Purkinje cell (primary cell): ENCODE measurements at places on chromosomes 12 and 14. TPM values are rescaled to one million over a fixed set of nuclear protein-coding genes. Genes with fewer than 3 reads are reported as not detected.

Gene IFNG-AS1
- not detected in 2 replicates for polyA plus RNA-seq

Gene COQ10A
- 6.7 and 8.2 TPM in 2 replicates for polyA plus RNA-seq

Gene WDHD1
- polyA plus RNA-seq: 3.3 and 3.8 TPM in 2 replicates

Gene TBC1D30
- 3.0 and 4.3 TPM in 2 replicates for polyA plus RNA-seq

Gene ANG
- 1.7 TPM in 1 of 2 replicates, not detected in the other for polyA plus RNA-seq

Gene GALNT6
- polyA plus RNA-seq: not detected in 2 replicates

Gene STON2
- 3.4 and 3.5 TPM in 2 replicates for polyA plus RNA-seq

Gene ZFYVE1
- 3.9 and 4.8 TPM in 2 replicates for polyA plus RNA-seq

Gene CD4
- polyA plus RNA-seq: 0.27 and 1.4 TPM in 2 replicates

Gene TAS2R7
- 0.30 TPM in 1 of 2 replicates, not detected in the other for polyA plus RNA-seq

Gene BDKRB2
- not detected in 2 replicates for polyA plus RNA-seq

Gene KRT5
- polyA plus RNA-seq: not detected in 2 replicates

Gene NTF3
- polyA plus RNA-seq: not detected in 2 replicates

Gene FAM181A
- not detected in 2 replicates for polyA plus RNA-seq

Gene RNASE4
- polyA plus RNA-seq: 2.5 TPM in 1 of 2 replicates, not detected in the other

Gene IQSEC3
- polyA plus RNA-seq: 27.4 and 30.1 TPM in 2 replicates

Gene SPTSSA
- 177 and 211 TPM in 2 replicates for polyA plus RNA-seq

Gene DDIT3
- polyA plus RNA-seq: 264 and 289 TPM in 2 replicates

Gene TSPAN11
- polyA plus RNA-seq: 0.60 and 1.5 TPM in 2 replicates

Gene TECPR2
- polyA plus RNA-seq: 0.67 and 4.4 TPM in 2 replicates

Gene EXD2
- 11.6 and 15.7 TPM in 2 replicates for polyA plus RNA-seq

Gene HOXC12
- not detected in 2 replicates for polyA plus RNA-seq

Gene PLBD1
- polyA plus RNA-seq: 0.98 TPM in 1 of 2 replicates, not detected in the other

Gene TMPRSS12
- 0.73 TPM in 1 of 2 replicates, not detected in the other for polyA plus RNA-seq

Gene SSPN
- 4.0 and 6.6 TPM in 2 replicates for polyA plus RNA-seq

Gene GDF11
- 15.2 and 20.9 TPM in 2 replicates for polyA plus RNA-seq

Gene PRR4
- polyA plus RNA-seq: 17.7 and 22.1 TPM in 2 replicates

Gene VPS29
- 561 and 578 TPM in 2 replicates for polyA plus RNA-seq

Gene IL22
- 2.3 TPM in 1 of 2 replicates, not detected in the other for polyA plus RNA-seq

Gene KRT78
- polyA plus RNA-seq: not detected in 2 replicates

Gene TMEM233
- polyA plus RNA-seq: 4.9 TPM in 1 of 2 replicates, not detected in the other

Gene RNU7-1
- not detected in 2 replicates for polyA plus RNA-seq

Gene GARIN6
- polyA plus RNA-seq: 0.91 and 2.3 TPM in 2 replicates

Gene OAS1
- polyA plus RNA-seq: 0.58 TPM in 1 of 2 replicates, not detected in the other

Gene HOXC11
- not detected in 2 replicates for polyA plus RNA-seq

Gene TMEM132D
- 1.8 TPM in 1 of 2 replicates, not detected in the other for polyA plus RNA-seq

Gene CAPZA3
- not detected in 2 replicates for polyA plus RNA-seq

Gene OR4N5
- polyA plus RNA-seq: not detected in 2 replicates

Gene ARHGAP9
- 2.8 TPM in 1 of 2 replicates, not detected in the other for polyA plus RNA-seq
